NCI-H2081 (cell line): ENCODE measurements at places on chromosomes 7 and 10.

- DNase-seq: no peak
Observed at GRCh38 chr7:130415006-130415405, 25.8 kb downstream of the CEP41 start.

DNA sequence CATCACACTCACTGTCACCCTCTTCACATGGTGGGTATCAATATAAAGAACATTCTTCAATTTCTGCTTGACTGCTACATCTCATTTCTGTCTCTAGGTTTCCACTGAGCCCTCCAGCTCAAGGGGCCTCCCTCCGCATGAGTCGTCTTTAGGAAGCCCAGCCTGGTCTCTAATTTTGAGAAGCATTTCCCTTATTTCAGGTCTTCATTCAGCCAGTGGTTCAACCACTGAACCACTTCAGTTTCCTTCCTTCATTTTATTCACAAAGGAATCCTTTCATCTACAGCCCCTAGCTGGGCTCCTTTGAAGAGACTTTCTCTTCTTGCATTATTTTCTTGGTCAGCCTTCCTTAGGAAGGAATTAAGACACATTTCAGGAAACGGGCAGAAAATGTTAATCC lies 257.4 kb downstream of the KCNMA1 start:
- no peak for DNase-seq

GRCh38 chr10:78545756-78546155 lies 512.1 kb downstream of the RPS24 start:
- no peak for DNase-seq

DNA sequence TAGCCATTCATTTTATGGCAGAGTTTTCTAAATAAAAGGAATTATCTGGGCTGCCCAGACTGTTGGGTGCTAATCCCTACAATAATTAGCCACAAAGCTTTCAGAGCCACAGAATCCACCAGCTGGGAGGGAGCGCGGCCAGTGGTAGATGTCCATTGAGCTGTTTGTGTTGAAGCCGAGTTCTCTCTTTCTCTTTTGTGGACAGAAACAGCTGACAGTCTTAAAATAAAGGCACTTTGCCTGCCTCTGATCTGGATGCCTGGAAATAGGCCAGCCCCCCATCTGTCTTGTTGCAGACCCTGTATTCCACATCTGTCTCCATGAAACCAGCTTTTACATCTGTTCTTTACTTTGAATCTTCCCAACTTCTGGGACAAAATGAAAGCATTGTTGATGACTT lies 66.1 kb downstream of the MTPN start:
- DNase-seq: no peak

- no peak for DNase-seq
Observed at GRCh38 chr10:88849234-88849633, 2.4 kb downstream of the ANKRD22 start.

DNA sequence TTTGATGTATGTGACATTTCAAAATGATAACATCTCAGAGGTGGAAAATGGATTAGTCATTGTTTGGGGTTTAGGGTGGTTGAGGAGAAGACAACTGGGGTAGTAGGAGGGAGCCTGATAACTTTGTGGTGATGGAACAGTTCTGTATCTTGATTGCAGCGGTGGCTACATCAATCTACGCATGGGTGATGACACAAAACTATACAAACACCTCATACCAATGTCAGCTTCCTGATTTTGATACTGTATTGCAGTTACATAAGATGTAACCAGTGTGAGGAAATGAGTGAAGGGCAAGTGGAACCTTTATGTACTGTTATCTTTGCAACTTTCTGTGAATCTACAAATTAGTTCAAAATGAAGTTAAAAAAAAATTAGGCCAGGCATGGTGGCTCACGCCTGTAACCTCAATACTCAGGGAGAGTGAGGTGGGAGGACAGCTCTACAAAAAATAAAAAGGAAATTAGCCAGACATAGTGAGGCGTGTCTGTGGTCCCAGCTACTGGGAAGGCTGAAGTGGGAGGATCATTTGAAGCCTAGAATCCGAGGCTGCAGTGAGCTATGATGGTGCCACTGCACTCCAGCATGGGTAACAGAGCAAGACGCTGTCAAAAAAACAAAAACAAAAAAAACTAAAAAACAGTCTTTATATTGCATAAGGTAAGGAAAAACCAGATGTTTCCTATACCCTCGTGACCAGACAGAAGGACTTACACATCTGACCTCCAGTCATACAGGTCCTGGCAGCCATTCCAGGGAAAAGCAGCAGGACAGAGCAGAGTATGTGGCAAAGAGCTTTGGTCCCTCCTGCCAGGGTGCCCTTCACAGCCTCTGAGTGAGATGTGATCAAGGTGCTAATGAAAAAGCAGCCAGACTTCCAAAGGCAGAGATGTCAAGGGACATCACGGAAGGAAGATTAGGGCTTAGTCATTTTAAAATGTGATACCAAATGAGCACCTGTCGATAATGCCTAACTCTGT lies 50.8 kb downstream of the CYTH3 start:
- no peak for DNase-seq

GRCh38 chr7:50357426-50357825 lies 52.9 kb downstream of the IKZF1 start:
- no peak for DNase-seq

- DNase-seq: no peak
Observed at GRCh38 chr10:133401500-133401899, 7.5 kb downstream of the MTG1 start.

- no peak for DNase-seq
Observed at GRCh38 chr7:98133181-98133580, 26.5 kb downstream of the LMTK2 start.
